ENCODE measurements at places on chromosomes 2 and 18.

DNA sequence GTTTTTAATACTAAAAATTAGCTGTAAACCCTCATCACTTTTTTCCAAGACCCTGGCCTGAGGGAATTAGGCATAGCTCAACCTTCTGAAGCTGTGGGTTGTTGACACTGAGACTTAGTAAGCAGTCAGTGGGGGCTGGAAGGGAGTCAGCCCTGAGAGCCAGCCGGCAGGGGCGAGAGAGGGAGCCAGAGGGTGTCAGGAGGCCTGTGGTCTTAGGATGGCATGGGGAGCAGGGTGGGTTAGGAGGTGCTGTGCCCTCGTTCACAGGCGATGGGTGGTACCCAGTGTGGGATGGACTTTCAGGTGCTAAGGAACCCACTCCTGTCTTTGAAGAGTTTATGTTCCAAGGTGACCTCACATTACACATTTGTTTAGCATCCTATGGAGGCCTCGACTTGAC is 49.3 kb downstream of the IL1RL2 start:
- no peak for DNase-seq

GRCh38 chr18:58581265-58581664 is 47.6 kb downstream of the ALPK2 start:
- no peak for DNase-seq

GRCh38 chr18:5746844-5747243 is 148.5 kb downstream of the TMEM200C start:
- DNase-seq = no peak

GRCh38 chr2:8502316-8502715 is 179.5 kb upstream of the ID2 start:
- peak; percentile 8 for DNase-seq

DNA sequence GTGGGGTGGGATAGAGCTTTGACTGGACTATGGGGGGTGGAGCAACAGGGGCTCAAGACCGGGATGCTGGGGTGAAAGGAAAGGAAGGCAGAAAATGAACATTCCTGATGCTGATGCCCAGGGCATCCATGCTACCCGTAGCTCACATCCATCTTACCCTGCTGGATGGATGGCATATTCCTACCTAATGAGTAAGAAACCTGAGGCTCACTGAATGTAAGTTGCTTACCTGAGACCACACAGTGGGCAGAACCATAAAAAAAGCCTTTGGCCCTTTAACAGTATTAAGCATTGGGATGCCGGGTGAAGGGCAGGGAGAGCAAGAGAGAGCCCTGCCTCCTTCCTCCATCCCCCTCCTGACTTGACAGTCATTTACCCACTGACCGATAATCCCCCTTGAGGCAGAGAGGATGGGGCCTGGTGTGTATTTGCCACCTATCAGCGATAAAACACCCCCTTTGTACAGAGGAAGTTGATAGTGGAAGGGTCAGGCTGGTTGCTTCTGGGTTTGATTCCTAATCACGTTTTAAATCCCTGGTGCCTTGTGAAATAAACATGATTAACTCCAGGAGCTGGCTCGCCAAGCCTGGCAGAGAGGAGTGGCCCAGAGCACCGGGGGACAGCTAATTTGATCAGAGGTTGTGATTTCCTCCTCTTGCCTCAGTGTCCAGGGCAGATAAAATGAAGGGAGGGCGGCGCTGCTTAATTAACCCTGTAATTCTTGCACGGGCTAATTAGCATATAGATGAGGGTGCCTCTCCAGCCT is 105.9 kb upstream of the HS6ST1 start:
- DNase-seq = peak; percentile 8

GRCh38 chr18:68847219-68847837 is 49.4 kb downstream of the CCDC102B start:
- no peak for DNase-seq

GRCh38 chr18:44309185-44309584 is 371.5 kb upstream of the SETBP1 start:
- no peak for DNase-seq

DNA sequence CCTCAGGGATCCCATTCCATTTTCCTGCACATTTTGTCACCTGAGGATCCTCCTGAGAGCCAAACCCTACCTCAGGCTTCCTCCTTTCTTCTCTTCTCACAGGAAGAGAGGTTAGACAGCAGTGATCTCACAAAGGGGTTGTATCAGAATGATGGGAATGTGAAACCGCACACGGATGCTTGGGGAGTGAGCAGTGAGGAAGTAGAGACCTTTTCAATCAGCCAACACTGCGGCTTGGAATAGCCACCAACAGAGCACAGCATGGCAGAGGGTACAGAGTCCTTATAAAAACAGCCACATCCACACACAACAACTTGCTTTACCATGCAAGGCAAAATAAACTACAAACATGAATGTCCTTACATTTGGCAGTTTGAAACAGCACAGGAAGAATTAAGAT is 8.7 kb downstream of the TMEM182 start:
- DNase-seq = no peak

- DNase-seq = no peak
Measured at GRCh38 chr18:36643061-36643460, 185.7 kb downstream of the TPGS2 start.

DNA sequence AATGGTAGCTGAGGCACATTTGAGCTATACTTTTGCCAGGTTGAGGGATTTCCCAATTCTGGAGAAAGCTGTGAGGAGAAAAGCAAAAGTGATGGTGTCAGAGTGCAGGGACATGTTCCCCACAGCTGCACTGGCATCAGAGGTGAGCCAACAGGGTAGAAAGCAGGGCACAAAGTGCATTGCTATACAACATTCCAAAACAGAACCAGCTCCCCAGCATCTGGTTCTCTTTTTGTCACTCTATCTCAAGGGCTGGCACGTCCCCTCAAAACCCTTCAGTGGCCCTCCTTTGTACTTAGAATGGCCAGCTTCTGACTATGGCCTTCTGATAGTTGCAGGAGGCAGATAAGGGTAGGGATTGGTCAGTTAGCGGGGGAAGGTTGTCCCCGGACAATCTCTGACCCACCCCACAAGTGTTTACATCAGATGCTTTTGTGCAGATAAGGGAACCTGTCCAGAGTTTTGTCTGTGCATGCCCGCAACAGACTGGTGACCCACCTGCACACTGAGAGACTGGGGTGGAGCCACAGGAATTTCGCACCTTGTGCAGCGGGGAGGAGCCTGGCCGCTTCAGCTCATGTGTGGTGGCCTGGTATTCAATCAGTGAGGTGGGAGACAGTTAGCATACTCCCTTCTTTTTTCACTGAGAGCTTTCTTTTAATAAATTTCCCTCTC is 31.0 kb upstream of the TMEM17 start:
- DNase-seq = no peak

DNA sequence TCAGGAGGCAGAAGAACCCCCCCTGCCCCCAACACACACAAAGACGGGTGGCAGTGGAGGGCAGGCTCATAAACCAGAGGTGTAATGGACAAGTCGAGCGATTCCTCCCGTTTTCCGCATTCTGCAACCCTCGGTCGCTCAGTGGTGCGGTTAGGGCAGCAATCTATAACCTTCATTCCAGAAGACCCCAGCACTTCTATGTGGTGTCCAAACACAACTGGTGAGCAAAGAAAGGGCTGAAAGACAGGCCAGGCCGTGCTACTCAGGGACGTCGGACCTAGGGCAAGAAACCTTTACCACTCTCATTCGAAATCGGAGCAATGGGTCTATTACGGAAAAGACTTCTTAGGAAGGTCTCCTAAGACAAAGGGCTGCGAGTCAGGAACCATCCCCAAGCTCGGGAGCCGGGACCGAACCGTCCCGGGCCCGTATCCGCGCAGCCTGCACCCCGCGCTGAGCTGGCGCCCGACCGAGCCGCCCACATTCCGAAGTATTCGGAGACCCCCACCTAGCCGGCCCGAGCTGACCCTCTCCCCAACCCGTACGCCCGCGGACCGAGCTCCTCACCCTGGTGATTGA is 568 bp downstream of the ARL5A start:
- DNase-seq = peak; percentile 33

DNA sequence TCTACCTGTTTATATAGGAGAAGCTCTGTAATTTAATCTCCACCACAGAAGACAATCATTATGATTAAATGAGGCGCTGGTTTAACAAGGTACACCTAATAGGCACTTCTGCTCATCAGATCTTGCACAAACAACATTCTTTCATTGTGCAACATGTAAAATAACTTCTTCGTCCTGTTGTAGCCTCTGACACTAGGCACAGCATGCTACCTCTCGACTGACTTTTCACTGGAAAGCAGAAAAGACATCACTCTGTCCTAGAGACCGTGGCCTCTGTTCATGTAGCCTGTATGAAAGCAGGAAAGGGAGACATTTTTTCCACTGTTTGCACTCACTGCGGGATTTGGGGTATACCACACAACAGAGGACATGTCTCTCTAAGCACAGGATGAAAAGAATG is 316.5 kb downstream of the IRS1 start:
- no peak for DNase-seq

DNA sequence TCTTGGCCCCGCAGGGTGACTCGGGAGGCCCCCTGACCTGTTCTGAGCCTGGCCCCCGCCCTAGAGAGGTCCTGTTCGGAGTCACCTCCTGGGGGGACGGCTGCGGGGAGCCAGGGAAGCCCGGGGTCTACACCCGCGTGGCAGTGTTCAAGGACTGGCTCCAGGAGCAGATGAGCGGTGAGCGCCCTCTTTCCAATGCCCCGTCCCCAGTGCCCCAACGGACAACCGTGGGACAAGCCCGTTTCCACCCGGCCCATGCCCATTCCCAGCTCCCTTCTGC is 2.6 kb upstream of the CHRND start:
- no peak for DNase-seq

- DNase-seq = no peak
Measured at GRCh38 chr2:105701042-105701441, 43.7 kb upstream of the NCK2 start.

- no peak for DNase-seq
Measured at GRCh38 chr2:121160366-121160765, 124.6 kb downstream of the TFCP2L1 start.

- DNase-seq = no peak
Measured at GRCh38 chr2:47160211-47160610, 5.1 kb upstream of the STPG4 start.

DNA sequence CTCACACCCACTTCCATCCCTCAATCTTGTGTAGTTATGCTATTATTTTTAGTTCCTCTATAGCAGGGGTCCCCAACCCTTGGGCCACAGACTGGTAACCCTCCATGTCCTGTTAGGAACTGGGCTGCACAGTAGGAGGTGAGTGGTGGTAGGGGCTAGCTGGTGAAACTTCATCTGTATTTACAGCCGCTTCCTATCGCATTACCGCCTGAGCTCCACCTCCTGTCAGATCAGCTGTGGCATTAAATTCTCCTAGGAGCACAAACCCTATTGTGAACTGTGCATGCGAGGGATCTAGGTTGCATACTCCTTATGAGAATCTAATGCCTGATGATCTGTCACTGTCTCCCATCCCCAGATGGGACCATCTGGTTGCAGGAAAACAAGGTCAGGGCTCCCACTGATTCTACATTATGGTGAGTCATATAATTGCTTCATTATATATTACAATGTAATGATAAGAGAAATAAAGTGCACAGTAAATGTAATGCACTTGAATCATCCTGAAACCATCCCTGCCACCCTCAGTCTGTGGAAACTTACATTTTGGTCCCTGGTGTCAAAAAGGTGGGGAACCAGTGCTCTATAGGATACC is 1.6 kb upstream of the RAB11FIP5 start:
- no peak for DNase-seq

DNA sequence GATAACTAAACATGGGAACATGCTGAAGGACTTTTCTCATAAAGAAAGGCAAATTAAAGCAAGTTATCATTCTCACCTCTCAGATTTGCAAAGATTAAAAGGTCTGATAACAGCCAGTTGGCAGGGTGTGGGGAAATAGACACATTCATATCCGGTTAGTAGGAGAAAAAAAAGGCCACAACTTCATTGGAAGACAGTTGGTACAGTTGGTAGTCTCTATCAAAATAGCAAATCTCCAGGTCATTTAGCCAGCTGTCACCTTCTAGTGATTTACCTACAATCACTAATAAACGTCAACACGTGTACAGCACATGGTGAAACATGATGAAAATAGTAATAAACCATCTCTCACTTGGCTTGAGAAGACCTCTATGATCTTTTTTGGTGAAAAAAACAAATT is 16.6 kb downstream of the INPP5D start:
- no peak for DNase-seq

GRCh38 chr2:68663371-68664156 is 20.2 kb downstream of the PROKR1 start:
- DNase-seq = no peak

- no peak for DNase-seq
Measured at GRCh38 chr18:45480219-45481015, 134.9 kb upstream of the SLC14A2 start.

- DNase-seq = no peak
Measured at GRCh38 chr18:12838178-12838634, 45.8 kb downstream of the PTPN2 start.

DNA sequence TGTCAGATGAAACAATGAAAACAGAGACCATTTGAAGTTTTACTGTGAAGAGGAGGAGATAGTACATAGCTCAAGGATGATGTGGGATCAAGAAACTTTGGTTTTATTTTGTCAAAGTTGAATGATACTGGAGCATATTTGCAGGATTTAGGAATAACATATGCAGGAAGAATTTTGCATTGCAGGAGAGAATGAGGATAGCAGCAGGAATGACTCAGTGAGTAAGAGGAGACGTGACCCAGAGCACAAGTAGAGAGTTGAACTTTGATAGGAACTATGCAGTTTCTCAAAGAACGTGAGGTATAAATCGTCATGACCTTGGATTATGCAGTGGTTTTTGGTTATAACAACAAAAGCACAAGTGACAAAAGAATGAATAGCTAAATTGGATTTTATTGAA is 47.7 kb downstream of the MAPRE2 start:
- no peak for DNase-seq

GRCh38 chr18:54671291-54671881 is 80.3 kb downstream of the DYNAP start:
- DNase-seq = no peak

GRCh38 chr2:170161516-170162270 is 16.3 kb upstream of the MYO3B start:
- no peak for DNase-seq

- no peak for DNase-seq
Measured at GRCh38 chr2:29060441-29060840, 13.9 kb downstream of the PCARE start.

DNA sequence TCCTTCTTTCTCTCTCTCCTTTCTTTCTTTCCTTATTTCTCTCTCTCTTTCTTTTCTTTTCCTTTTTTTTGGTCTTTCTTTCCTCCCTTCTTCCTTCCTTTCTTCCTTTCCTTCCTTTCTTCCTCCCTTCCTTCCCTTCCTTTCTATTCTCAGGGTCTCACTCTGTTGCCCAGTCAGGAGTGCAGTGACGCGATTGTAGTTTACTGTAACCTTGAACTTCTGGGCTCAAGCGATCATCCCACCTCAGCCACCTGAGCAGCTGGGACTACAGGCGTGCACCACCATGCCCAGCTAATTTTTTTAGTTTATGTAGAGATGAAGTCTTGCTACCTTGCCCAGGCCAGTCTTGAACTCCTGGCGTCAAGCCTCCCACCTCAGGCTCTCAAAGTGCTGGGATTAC is 83.8 kb upstream of the PPM1B start:
- no peak for DNase-seq

Data from activated CD4-positive, CD25-positive, alpha-beta regulatory T cell treated with anti-CD3 and anti-CD28 coated beads, Interleukin-2, amount 50 U/mL, for 72 hours (primary cell).